ENCODE measurements at places on chromosomes 1 and 21.
A peak's percentile ranks its signal among the peaks of the same experiment; 100 is the strongest.

- peak; percentile 26 for DNase-seq
Observed at GRCh38 chr21:43866260-43866629, 1.2 kb downstream of the AGPAT3 start.

DNA sequence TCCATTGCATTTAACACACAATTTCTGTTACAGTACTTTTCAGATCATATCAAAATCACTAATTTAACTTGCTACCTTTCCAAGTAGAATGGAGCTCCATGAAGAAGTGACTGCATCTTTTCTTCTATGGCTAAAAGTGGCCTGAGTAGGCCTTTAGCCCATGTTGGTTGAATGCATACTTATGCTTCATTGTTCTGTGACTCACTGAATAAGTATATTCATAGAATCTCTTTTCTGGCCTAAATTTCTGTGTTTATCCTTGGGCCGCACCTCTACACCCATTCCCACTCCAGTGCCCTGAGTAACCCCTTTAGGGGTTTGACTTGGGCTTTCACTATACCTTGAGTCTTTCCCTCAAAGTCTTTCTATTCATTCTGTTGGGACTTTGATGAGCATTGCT, 42.1 kb upstream of the ARHGAP29 start:
- DNase-seq = no peak

DNA sequence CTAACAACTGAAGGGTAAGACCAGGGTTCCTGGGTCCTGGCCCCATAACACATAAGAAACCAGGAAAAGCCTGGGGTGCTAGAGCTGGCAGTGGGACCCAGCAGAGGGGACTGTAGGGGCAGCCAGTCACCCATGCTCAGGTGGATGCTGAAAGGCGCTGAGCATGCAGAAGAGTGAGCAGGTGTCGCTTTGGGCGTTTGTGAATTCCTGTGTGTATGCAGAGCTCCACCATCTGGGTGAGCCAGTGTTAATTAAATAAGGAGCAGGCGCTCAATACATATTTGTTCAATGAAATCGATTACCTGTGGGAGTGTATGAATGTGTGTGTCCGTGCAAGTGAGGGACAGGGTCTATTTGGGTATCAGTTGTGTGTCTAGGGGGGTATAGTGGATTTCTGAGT, 499 bp downstream of the C1QA start:
- no peak for DNase-seq

GRCh38 chr1:204996981-204997380, 46.0 kb upstream of the CNTN2 start:
- no peak for DNase-seq
